ENCODE measurements at places on chromosomes 5 and 9. TPM values are rescaled to one million over a fixed set of nuclear protein-coding genes. Genes with fewer than 3 reads are reported as not detected.

PRSS3 gene
- total RNA-seq = 8.7 TPM

SPATA31A3 gene
- total RNA-seq = not detected

IL6ST gene
- 43.2 TPM for total RNA-seq

CCDC69 gene
- total RNA-seq = 2.0 TPM

RNF183 gene
- total RNA-seq = 0.19 TPM

IL4 gene
- not detected for total RNA-seq

B4GALT7 gene
- 28.5 TPM for total RNA-seq

LPAR1 gene
- total RNA-seq = 22.1 TPM

PCDHGA2 gene
- 0.40 TPM for total RNA-seq

CYLC2 gene
- not detected for total RNA-seq

IQGAP2 gene
- total RNA-seq = 2.0 TPM

SPATA31D4 gene
- total RNA-seq = not detected

OTP gene
- 0.09 TPM for total RNA-seq

GNG10 gene
- 67.7 TPM for total RNA-seq

SLC46A2 gene
- not detected for total RNA-seq

TAS2R1 gene
- not detected for total RNA-seq

TAF11L12 gene
- 0.14 TPM for total RNA-seq

PCDHB14 gene
- 0.06 TPM for total RNA-seq

PRRC2B gene
- total RNA-seq = 55.4 TPM

LCP2 gene
- not detected for total RNA-seq

PRPF4 gene
- total RNA-seq = 51.3 TPM

EHMT1 gene
- 44.3 TPM for total RNA-seq

C1QTNF3 gene
- total RNA-seq = 0.18 TPM

SPRY4 gene
- 11.4 TPM for total RNA-seq

FYB1 gene
- total RNA-seq = 11.5 TPM

KIAA0825 gene
- total RNA-seq = 0.60 TPM

ALDH1A1 gene
- total RNA-seq = 5,218 TPM

TPRN gene
- total RNA-seq = 8.2 TPM

OR2S2 gene
- total RNA-seq = not detected

SLC45A2 gene
- not detected for total RNA-seq

TRPM6 gene
- total RNA-seq = 1.7 TPM

NR5A1 gene
- total RNA-seq = 0.17 TPM

GDA gene
- 0.96 TPM for total RNA-seq

GARIN3 gene
- total RNA-seq = not detected

ADAMTSL2 gene
- not detected for total RNA-seq

SNCAIP gene
- total RNA-seq = 0.05 TPM

OR1Q1 gene
- not detected for total RNA-seq

GRXCR2 gene
- total RNA-seq = not detected

SPINK6 gene
- 0.75 TPM for total RNA-seq

HTR1A gene
- not detected for total RNA-seq

DDX4 gene
- total RNA-seq = not detected

CDKN2B gene
- total RNA-seq = not detected

LSM11 gene
- 2.4 TPM for total RNA-seq

ZNF300 gene
- 1.9 TPM for total RNA-seq

CTSV gene
- 14.1 TPM for total RNA-seq
